Adrenal gland (tissue), 19 donors: ENCODE measurements at places on chromosomes 5 and 9. TPM values are rescaled to one million over a fixed set of nuclear protein-coding genes. Genes with fewer than 3 reads are reported as not detected.

Gene KIF4B
- not detected for total RNA-seq

Gene FOXD4
- 0.83 TPM for total RNA-seq

Gene FRMD3
- total RNA-seq: 26.6 TPM

Gene LEAP2
- total RNA-seq: 1.5 TPM

Gene PCDH12
- 18.4 TPM for total RNA-seq

Gene PTRH1
- 22.4 TPM for total RNA-seq

Gene SYK
- 19.5 TPM for total RNA-seq

Gene OTULINL
- total RNA-seq: 9.3 TPM

Gene PCDHB3
- total RNA-seq: 1.4 TPM

Gene FAM163B
- 14.2 TPM for total RNA-seq

Gene TAL2
- not detected for total RNA-seq
